Activated T-helper 1 cell treated with anti-CD3 and anti-CD28 coated beads, Interleukin-2, amount 50 U/mL, for 16 hours (primary cell): ENCODE measurements at places on chromosomes 12 and 14.

DNA sequence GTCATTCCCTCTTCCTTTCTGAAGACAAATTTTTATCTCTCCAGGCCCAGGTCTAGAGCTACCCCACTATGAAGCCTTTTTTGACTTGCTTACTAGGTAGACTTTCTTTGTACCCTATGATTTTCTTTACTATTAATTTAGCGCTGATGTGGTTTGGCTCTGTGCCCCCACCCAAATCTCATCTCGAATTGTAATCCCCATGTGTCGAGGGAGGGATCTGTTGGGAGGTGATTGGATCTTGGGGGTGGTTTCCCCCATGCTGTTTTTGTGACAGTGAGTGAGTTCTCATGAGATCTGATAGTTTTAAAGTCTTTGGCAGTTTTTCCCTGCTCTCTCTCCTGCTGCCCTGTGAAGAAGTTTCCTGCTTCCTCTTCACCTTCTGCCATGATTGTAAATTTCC is 118.1 kb downstream of the SLC38A1 start:
- no peak for DNase-seq

DNA sequence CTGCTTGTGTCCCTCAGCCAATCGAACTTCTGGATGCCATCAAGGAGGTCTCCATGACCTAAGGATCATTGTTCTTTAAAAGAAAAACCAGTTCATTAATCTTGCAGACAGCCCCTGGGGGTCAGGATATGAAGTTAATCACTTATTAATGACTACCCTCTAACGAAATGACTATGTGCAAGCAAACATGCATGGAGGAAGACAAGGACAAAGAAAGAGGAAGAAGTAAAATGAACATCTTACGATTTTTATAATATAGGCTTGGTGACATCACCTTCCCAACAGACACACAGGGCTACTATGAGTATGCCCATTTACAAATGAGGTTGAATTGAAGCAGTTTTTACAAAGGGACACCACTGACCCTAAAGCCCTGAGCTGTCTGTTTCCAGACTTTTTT is 111.1 kb upstream of the AMIGO2 start:
- no peak for DNase-seq

DNA sequence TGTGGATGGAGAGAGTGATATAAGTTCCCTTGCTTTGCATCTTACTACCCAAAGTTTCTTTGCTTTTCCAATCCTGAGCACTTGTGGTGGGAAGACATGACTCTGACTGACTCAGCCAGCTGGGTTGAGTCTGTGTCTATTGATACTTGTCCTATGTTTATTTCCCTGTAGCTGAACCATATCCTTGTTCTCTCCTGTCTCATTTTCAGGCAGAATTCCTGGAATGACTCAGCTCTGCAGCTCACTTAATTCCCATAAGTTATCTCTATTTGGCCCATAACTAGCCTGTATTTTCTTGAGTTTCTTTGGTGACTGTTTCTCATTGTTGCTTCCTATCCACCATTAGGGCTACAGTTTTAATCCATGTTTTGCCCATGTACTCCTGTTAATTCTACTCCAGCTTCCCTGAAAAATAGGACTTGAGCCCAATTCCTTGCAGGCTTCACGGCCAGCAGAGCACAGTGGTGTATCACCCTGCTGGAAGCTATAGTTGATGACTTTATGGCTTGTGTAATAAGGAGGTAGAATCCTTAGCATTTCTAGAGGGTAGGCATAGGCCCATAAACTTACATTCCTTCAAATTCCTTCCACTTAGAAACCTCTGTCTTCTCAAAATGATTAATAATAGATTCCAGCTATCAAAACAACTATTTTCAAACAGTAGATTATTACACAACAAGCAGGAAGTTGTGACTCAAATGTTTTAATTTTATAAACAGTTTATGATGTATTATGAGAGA is 183.1 kb downstream of the TMTC3 start:
- DNase-seq, result no peak

GRCh38 chr12:110636516-110636915 is 22.6 kb downstream of the TCTN1 start:
- no peak for DNase-seq

DNA sequence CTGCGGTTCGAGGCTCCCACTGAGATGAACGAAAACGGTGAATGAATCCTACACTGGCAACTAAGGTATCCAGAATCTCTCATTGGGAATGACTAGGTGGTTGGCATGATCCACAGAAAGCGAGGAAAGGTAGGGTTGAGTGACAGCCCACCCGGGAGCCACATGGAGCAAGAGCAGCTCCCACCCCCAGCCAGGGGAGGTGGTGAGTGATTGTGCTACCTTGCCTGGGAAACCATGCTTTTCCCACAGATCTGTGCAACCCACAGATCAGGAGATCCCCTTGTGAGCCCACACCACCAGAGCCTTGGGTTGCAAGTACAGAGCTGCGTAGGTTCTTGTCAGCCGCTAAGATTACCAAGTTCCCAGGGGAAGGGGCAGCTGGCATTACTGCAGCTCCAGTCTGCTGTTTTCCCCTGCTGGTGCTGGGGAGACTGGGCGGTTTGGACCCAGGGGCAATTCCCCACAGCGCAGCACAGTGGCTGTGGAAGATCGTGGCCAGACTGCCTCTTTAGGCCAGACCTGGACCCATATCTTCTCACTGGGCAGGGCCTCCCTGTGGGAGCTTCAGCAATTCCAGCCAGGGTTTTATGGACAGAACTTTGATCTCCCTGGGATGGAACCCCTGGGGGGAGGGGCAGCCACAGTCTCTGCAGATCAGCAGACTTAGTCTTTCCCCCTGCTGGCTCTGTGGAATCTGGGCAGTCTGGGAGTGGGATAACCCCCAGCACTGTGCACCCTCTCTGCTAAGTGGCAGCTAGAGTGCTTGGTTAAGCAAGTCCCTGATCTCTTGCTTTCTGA is 44.6 kb upstream of the PPP4R3A start:
- DNase-seq, result no peak
